ENCODE measurements at places on chromosomes 3 and 15.

GRCh38 chr15:25803541-25803940 lies 59.6 kb downstream of the ATP10A start:
- no peak for DNase-seq

GRCh38 chr3:139448104-139448503 lies 28.2 kb downstream of the RBP2 start:
- DNase-seq: no peak

DNA sequence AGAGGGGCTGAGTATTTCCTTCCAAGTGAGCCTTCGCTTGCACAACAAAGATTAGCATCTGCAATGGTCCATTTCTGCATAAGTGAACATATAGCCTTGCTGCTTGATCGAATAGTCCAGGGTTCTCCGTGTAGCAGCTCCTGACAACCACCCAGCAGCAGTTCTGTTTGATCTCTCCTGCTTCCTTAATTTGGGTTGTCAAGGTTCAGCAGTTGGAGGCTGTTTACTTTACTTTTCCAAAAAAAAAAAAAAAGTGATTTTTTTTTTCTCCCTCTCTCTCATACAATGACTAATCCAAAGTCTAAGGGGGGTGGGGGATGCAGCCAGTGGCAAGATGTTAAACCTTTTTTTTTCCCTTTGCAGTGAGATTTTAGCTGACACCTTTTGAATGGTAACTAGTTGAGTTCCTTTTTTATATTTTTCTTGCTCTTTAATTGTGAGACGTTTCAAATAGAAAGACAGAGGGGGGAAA lies 3.6 kb downstream of the FOXP1 start:
- DNase-seq: no peak

DNA sequence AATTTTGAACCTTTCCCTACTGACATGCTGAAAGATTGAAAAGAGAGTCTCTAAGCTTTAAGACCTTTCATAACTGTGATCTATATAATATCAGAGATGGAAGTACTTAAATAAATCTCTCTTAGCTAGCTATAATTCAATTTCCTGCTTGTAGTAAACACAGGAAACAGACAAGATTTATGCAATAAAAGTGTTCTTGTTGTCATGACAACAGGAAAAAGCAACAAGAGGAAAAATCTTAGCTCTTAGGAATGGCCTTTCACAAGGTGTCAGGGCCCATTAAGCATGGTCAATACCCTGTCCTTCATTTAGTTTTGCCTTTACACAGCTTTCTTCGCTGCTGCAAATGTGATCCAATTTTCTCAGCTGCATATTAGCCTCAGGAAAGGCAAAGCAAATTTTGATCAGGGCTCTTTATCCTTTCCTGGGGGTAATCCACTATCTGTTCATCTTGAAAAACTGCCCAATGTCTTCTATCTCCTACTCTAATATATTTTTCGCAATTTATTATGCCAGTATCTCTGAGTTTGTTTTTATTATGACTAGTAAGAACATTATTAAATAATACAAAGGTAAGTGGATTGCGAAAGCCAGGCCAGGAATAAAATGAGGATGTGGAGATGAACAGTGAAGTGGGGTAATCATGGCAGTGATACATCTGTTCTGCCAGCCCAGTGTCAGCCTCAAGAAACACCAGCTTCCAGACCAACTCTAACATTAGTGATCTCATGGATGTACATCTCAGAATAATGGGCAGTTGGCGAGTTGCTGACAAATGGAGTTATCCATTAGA lies 28.7 kb downstream of the SIDT1 start:
- DNase-seq: no peak

GRCh38 chr3:126512026-126512425 lies 5.5 kb downstream of the UROC1 start:
- DNase-seq: no peak

DNA sequence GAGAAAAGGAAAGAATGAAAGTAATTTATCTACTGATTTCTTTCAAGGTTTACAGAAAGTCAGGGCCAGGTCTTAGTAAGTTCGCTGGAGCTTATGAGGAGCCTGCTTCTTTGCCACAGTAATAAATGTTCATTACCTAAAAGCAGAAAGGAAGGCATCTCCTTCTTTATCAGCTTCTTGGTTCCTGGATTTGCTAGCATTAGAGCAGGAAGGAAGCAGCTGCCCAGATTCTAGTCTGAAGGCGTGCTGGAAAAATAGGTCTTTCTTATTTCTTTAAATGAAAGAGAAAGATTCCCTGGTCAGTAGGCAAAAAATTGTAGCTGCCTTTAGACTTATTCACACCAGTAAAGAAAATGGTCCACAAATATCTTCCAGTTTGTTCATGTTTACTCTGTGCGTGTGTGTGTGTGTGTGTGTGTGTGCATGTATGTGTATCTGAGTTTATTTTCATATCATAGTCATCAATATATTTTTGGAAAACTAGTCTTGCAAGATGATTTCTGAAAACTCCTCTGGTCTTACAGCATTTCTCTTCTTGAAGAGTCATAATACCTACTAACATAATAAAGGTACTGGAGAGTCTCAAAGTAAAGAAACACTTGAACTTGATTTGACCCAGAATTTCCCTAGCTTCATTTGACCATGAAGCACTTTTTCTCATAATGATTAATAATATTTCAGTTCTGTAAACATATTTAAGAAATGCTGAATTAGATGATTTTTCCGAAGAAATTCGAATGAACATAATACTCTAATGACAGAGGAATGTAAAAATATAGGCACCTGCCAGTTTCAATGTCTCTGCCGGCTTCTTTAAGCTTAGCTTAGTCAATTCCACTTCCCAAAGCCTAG lies 255.3 kb upstream of the ZPLD1 start:
- no peak for DNase-seq

DNA sequence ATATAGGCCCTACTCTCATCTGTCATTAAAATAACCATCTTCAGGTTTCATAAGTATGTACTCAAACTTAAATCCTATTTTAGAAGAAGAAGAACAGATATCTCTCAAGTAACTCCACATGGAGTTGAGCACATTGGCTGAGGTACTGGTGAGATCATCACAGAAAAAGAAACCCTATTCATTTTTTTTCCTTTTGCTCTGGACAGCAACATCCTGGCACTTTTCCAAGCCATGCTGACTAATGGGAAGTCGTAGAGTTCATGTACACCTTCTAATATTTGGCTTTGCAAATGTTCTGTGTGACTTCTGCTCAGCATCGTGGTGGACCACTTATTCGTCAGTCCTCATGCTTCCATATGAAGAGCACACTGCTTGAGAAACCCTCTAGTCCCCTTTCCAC lies 336.0 kb upstream of the KCNH8 start:
- DNase-seq: no peak

DNA sequence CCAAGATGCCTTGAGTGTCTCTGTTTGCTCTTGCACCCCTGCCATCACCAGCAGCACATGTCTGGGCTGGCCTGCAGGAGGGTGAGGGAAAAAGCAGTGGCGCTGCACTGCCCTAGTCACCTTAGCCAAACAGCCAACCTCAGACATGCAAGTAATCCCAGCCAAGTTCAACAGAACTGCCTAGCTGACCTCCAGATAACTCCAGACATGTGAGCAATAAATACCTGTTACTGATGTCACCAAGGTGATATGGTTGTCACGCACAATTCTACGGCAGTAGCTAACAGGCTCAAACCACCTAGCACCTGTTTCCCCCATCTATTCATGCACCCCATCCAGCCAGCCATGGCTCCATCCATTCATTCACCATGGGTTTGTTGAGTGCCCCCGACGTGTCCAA lies 99.9 kb downstream of the SRGAP3 start:
- no peak for DNase-seq

- DNase-seq: no peak
These were observed 294.1 kb upstream of the UBE2E2 start for GRCh38 chr3:22908989-22909507.

DNA sequence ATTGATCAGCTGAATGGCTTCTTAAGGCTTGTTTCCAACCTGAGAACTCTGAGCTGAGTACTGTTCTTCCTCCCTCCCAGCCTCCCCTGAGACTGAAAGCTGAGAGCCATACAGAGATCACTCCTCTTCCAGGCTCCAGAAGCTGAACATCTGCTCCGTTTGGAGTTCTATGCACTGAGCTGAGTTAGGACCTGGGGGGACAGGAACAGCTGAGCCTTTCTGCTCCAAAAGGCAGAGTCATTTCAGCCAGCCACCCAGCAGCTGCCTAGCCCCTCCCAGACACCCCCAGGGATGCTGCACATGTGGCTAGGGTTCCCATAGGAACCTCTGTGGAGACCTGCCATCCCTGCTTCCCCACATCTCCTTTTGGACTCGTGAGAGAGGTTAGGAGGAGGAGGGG lies 64.2 kb upstream of the GLCE start:
- no peak for DNase-seq

- no peak for DNase-seq
These were observed 44.7 kb upstream of the NR2C2 start for GRCh38 chr3:14902719-14903118.

DNA sequence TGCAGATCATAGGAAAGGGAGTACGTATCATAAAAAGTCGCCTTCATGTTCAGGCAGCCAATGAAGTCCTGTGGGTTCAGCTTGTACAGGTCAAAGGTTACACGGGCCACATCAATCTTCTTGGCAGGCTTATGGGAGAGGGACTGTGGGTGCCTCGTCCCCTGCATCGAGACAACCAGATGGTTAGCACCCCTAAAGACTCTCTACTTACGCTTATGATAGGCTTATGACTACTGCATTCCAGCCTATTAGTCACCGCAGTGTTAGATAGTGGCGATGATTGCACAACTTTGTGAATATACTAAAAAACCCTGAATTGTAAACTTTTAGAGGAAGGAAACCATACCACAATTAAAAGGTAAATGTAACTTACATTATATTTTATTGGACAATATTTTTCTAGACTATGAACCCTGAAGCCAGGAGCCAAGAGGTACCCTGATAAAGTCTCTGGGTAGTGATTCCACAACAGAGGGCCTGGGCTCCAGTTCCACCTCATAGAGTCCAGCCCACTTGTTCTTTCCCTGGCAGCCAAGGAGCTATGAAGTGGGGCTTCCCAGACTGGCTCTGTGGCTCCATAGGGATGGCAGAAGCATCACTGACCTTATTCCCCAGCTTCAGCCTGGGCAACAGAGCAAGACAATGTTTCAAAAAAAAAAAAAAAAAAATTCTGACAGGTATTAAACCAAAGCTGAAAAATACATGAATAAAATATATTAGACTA lies 2.5 kb upstream of the FANCD2 start:
- DNase-seq: no peak

GRCh38 chr3:186946756-186947375 lies 16.5 kb downstream of the ST6GAL1 start:
- no peak for DNase-seq

- DNase-seq: no peak
These were observed 4.2 kb downstream of the UBAP1L start for GRCh38 chr15:65110676-65111292.

DNA sequence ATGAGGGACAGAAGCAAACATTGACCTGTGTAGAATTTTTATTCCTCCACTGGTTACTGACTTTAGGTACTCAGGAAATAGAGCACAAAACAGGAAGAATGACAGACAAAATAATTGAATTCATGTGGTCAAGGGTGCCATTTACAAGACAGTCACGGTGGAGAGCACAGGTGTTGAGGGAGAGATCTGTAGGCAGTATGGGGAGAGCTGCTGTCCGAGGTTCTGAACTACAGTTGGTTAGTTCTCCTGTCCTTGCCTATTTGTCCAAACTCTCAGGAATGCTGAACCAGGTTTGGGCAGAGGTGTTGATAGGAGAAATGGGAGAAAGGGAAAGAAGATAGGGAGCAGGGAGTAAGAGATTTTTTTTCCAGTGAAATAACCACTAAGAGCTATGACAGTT lies 178.5 kb upstream of the ZBTB20 start:
- DNase-seq: no peak

GRCh38 chr3:148534089-148534988 lies 163.4 kb upstream of the AGTR1 start:
- DNase-seq: no peak

- DNase-seq: no peak
These were observed 27.7 kb upstream of the VPS33B start for GRCh38 chr15:91050128-91050455.

GRCh38 chr3:61052851-61053250 lies 198.4 kb downstream of the FHIT start:
- DNase-seq: no peak

GRCh38 chr3:138184994-138185393 lies 2.1 kb upstream of the ARMC8 start:
- no peak for DNase-seq

DNA sequence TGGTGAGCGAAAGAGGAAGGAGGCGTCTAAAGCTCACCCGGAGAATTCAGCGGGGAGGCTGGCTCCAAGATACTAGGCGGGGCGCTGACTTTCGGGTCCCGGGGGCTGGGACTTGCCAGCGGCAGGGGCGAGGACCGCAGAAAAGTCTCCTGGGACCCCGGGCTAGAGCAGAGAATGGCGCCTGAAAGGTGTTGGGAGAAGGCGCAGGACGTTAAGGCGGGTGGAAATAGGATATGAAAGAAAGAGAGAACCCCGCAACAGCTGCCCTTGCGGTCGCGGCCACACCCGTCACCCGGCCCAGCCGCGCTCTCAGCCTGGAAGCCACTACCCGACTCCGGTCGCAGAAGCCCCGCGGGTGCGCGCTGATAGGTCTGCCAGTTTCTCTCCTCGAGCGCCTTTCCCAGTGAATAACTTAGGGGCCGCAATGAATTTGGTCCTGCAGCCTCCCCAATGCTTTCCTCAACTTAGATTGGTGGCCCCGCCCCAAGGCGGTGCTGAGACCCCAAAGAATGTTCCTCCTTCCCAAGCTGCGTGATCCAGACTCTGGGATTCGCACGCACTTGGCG lies 604 bp downstream of the LTK start:
- DNase-seq: no peak

- DNase-seq: no peak
These were observed 111.2 kb upstream of the SAMMSON start for GRCh38 chr3:69888040-69888942.

DNA sequence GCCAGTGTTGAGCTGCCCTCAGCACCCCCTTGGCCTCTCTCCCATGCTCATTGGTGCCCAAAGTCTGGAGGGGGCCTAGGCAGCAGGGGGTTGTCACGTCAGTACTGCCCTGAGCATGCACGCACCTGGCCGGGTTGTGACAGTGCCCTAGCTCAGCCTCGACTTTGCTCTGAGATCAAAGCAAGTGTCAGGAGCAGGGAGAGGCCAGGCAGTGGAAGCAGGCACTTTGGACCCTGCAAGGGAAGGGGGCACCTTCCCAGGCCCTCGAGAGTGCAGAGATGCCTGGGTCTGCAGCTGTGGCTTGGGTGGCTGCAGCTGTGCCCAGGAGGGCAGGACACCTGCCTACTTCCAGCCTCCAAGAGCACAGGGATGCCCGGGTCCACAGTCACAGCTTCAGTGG lies 561.3 kb downstream of the NLGN1 start:
- no peak for DNase-seq

GRCh38 chr15:40286061-40286532 lies 3.2 kb upstream of the ANKRD63 start:
- no peak for DNase-seq

GRCh38 chr3:195885036-195885891 lies 23.1 kb downstream of the TNK2 start:
- DNase-seq: no peak

- no peak for DNase-seq
These were observed 114.0 kb upstream of the POU1F1 start for GRCh38 chr3:87390353-87390752.

- no peak for DNase-seq
These were observed 18.2 kb downstream of the FOXP1 start for GRCh38 chr3:71565316-71565715.

Data from stimulated activated CD4-positive, alpha-beta T cell treated with anti-CD3 and anti-CD28 coated beads, Interleukin-1b, Interleukin-23, amount 100 ng/mL, for 1 hour (primary cell).